ENCODE measurements at places on chromosomes 3 and 15.

DNA sequence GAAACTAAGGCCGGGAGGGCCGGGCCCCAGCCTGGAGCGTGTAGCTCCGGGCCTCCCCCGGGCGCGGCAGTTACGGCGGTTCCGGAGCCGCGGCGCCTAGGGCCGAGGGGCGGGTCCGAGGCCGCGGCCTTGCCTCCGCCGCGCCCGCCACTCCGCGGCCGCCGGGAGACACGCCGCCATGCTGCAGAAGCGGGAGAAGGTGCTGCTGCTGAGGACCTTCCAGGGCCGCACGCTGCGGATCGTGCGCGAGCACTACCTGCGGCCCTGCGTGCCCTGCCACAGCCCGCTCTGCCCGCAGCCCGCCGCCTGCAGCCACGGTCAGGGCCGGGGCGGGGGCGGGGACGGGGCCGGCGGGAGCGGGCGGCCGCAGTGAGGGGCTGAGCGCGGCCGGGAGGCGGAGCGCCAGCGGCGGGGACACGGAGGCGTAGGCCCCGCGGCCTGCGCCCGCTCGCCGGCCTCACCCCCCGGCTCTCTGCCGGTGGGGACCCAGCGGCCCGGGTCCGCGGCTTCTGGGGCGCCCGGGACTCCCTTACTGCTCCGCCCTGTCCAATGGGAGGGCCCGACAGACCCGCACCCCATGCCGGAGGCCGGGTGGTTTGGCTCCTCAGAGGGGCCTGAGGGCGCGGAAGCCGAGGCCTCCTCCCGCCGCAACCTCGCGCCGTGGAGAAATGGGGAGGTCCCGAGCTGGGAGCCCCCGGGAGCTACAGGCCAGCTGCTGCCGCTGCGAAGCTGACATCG, at the start of gene DIS3L:
Gene DIS3L (plus strand): TSS at position 150 of the 738 bp plus-strand sequence. CDS start 29 bp downstream, at position 179.
- peak; percentile 69 for DNase-seq

GRCh38 chr3:52361898-52362297, 45.8 kb downstream of the DNAH1 start:
- DNase-seq, result no peak

DNA sequence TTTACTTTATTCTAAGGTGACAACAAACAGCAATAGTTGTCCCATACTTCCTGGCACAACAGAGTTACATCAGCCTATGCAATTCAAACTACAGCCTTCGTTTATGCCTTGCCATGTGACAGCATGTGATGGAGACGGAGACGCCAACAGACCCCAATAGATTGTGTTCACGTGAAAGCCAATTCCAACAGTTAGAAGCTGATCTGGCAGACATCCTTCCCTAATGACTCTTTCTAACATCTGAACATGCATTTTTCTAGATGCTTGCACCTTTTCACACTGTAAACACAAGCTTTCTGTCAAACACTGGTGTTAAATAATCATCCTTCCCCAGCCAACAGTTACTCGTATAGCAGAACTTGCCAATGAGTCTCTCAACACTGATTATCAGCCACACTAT, 694.4 kb upstream of the ALCAM start:
- DNase-seq, result no peak

DNA sequence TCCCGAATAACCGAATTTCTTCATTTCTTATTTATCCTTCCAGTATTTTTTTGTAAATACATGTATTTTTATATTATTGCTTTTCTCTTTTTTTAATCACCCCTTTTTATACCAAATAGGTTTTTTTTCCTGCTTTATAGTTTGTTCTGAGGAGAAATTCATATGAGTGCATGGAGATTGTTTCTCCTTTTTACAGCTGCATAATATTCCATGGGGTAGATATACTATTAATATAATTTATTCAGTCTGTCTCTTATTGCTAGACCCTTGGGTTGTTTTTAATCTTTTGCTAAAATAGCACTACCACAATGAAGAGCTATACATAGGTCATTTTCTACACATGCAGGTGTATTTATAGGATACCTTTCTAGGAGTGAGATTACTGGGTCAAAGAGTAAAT, 3.5 kb upstream of the TMEM87A start:
- no peak for DNase-seq

GRCh38 chr15:67142092-67142766, 76.8 kb downstream of the SMAD3 start:
- DNase-seq, result no peak

DNA sequence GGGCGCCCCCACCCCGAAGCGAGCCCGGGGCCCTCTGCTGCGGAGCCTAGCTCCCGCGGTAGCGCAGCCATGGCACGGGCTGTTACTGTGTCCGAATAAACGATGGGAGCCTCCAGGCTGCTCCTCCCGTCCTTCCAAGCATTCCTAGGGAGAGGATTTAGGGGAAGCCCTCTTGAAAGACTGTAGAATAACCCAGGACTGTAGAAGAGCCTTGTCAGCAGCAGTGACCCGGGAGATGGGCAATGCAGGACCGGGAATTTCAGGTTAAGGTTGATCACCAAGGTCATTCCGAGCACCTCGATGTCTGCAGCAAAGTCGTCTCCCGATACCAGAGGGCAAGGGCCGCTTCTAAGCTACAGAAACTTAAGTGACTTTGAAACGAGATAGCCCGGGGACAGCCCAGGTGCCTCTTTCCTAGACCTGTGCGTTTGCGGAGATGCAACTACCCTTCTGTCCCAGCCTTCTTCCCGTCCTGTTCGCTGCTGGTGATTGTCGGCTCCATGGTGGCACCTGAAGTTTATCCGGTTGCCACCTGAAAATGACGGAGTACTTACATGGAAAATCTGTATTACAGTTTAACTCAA, 753 bp upstream of the MYO5A start:
- peak; percentile 43 for DNase-seq

GRCh38 chr3:184823990-184824389, 12.0 kb downstream of the VPS8 start:
- DNase-seq, result no peak

DNA sequence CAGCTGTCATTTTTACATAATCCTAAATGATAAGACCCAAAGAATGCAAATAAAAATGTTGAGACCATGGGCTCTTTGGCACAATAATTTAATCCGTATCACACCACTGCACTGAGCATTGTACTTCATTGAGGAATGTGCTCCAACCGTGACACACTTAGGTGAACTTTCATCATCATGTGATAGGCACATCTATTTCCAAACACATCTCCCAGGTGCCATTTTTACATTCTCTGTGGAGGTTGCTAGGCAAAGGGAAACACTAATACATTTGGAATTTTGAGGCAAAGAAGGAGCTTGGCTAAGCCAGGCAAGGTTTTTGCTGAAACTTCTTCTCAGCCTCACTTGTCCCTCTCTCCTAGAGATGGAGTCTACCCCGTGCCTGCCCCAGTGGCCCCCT, 68.7 kb downstream of the LRTM1 start:
- DNase-seq, result no peak

GRCh38 chr3:19399836-19400235, 251.5 kb downstream of the KCNH8 start:
- no peak for DNase-seq

GRCh38 chr15:38558372-38559059, 6.1 kb downstream of the RASGRP1 start:
- DNase-seq, result no peak

DNA sequence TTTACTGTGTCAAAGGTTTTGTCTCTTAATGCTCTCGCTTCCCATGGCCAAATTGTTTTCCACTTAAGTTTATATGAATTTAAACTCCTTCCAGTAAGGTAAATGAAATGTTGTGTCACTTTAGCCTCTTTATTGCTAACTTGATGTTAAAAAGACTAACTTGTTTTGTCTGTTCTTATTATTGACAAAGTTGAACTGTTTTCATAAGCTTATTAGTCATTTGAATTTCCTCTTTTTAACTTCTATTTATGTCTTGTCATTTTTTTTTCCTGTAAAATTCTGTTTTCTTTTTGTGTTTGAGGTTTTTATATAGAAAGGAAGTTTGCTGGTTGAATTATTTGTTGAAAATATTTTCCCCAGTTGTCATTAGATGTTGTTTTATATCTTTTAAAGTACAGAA, 25.8 kb downstream of the FAM98B start:
- no peak for DNase-seq

GRCh38 chr15:58357529-58358476, 74.0 kb upstream of the LIPC start:
- no peak for DNase-seq

GRCh38 chr15:41512940-41513505, 604 bp downstream of the LTK start:
- DNase-seq, result peak; percentile 45

DNA sequence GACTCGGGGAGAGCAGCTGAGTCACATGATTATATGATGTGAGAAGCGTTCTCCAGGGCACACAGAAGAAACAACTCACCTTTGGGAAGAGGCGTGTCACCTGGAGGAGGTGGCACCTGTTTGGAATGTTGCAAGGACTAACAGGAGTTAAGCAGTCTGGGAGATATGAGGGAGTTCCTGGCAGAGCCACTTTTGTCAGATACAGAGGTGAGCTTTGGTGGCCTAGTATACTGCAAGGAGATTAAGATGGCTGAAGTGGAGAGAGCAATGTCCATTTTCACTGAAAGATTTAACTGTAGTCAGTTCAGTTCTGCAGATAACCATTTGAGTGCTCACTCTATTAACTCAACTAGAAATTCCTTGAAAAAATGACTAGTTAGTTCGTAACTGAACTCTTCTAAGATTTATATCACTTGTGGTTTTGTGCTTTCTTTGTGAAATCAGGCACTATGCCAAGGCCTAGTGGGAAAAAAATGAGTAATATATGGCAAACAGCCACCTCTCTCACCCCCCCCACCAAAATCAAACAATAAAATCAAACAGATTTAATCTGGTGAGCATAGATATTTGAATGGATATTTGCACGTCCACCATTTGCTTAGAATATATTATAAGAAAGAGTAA, 61.3 kb downstream of the CRYBG3 start:
- DNase-seq, result no peak

- no peak for DNase-seq
These were observed 80.2 kb upstream of the ACP3 start for GRCh38 chr3:132236701-132237651.

DNA sequence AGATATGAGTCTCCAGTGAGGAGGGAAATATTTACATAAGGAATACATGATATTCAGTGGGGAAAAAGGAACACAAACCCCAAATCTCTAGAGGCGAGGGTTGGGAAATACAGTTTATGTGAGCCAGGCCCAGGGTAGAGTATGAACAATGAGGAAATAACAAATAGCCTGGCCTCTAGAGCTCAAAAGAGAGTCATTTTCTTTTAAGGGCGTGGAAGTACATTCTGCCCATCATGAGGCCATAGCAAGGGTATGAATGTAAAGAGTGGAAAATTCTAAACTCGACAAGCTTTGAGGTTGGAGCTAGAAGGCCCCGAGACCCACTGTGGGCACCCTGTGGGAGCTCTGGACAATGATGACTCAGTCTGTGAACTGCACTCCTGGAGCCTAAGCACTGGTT, 27.8 kb upstream of the IGF2BP2 start:
- DNase-seq, result no peak

DNA sequence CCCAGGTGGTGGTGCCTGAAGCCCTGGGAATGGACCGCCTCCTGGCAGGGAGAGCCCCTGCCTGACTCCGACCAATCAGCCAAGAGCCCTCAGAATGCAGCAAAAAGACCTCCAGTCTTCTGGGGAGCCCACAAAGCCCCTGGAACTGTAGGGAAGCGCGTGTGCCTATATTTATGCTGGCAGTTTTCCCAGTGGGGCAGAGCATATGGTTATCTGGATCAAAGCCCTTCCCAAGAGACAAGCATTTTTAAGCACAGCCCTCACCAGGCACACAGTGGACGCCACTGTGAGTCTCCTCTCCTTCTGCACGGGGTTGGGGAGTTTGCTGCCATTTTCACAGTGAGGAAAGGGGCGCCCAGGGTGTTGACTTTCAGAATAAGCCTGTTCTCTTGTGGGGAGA, 80.9 kb upstream of the RPL32 start:
- DNase-seq, result no peak
